CD8-positive, alpha-beta memory T cell (primary cell): ENCODE measurements at places on chromosomes 12 and 14.

DNA sequence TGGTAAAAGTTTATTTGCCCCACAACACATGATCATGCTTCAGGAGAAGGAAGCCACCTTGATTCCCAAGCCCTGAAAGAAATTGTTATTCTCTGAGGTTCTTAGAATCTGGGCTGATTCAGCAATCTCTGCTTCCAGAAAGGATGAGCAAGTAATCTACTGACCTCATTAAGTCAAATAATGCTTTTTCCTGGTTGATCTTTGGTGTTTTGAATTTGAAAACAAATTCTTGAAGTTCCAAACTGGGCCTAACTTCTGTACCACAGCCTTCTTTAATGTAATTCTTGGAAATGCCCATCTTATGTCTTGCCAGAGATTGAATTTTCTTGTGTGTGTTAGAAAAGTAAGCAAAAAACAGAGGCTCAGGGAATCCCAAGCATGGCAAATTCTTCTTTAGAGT lies 319.2 kb upstream of the DDHD1 start:
- no peak for DNase-seq

DNA sequence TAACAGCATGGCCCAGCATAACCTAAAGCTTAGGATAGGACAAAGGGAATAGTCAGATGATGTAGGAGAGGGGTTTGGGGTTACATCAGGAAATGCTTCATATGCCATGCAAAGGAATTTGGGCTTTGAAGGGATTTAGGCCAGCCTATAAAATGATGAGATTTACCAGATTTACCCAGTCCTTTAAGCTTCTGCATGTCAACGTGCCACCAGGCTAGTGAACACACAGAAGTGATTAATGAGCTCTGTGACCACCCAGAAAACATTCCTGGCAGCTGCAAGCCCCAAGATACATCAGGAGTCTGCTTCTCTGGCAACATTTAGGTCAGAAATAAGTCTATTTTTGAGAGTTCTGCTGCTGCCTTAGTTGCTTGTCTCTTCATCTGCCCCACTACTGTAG lies 118.3 kb downstream of the LRIG3 start:
- DNase-seq = no peak

DNA sequence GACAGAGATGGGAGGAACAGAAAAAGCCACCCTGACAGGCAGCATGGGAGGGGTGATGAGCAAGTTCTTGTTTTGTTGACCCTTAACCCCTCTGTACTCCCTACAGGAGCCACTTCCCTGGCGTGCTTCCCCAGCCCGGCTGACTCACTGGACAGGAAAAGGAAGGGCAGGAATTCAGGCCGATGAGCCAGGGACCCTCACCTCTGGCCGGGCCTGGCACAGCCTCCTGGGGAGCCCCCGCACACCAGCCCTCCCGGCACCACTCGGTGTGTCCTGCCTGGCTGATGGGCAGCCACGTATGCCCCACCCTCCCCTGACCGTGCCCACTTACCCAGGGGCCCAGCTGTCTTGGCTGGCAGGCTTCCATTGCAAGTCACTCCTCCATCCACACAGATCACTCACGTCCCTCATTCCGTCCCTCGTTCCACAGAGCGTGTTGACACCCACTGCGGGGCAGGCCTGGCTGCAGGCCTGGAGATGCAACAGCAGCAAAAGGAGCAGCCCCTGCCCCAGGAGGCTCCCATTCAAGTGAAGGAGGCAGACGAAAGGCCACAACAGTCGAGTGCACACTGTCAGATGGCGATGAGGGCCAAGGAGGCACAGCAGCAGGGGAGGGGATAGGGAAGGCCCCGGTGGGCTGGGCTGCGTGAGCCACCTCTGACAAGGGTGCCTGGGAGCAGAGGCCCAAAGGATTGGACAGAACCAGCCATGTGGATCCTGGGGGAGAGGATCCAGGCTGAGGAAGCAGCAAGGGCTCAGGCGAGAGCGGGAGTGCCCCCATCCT lies 19.7 kb upstream of the CD9 start:
- DNase-seq = no peak

- no peak for DNase-seq
Observed at GRCh38 chr12:24036438-24037216, 87.2 kb upstream of the SOX5 start.

GRCh38 chr14:80944861-80945617 lies 3.5 kb upstream of the CEP128 start:
- DNase-seq = no peak

- DNase-seq = no peak
Observed at GRCh38 chr14:44449680-44450079, 57.4 kb downstream of the FSCB start.

- no peak for DNase-seq
Observed at GRCh38 chr14:61379639-61380184, 58.3 kb downstream of the PRKCH start.

DNA sequence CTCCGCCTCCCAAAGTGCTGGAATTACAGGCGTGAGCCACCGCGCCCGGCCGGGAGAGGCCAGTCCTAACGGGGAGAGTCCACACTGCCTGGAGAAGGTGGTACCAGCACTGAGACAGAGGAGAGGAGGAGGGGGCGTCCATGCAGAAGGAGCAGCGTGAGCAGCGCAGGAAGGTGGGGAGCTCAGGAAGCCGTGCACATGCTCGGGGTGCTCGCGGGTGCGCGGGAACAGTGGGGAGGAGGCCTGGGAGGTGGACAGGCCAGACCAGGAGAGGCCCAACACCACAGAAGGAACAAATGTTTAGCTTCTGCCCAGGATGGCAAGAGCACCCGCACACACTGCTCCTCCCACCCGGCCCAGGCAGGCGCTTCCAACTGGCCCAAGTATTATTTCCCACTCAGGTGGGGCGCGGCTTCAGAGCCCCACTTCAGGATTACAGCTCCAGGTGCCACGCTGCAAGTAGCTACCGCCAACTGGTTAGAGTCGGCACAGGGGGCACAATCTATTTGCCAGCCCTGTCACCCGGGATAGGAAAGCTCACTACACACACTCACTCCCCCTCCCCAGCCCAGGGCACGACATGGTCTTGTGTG lies 80.8 kb upstream of the BCL11B start:
- DNase-seq = no peak

DNA sequence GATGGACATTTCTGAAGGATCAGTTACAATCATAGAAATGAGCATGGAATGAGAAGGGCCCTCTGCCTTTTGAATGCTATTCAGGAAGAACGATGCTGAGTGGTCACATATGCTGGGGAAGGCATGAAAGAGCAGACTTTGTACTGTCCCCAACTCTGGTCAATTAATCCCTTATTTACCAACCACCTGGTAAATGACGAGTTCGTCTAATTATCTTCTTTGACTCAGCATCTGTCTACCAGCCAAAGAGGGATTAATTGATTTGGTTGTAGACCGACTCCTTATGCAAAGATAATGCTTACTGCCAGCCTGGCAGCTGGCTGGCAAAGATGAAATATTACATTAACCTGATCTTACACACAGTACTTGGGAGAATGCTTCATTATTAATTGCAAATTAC lies 152.2 kb downstream of the CHST11 start:
- DNase-seq = no peak

DNA sequence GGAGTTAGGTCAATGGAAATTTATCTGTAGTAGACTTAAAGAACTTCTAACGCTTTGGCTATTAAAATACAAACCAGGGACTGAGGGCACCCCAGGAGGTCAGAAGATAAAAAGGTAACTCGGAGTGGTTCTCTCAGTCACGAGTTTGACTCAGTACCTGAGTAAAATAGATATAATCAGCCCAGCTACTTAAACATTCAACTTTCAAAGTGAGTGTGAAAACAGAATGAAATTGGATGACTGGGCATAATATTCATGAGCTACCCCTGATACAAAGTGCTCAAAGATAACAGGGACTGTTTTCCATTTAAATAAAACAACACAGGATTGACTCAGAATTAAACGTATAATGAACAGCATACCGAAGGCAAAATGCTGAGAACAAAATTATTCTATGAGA lies 75.0 kb downstream of the FOXN3 start:
- no peak for DNase-seq

DNA sequence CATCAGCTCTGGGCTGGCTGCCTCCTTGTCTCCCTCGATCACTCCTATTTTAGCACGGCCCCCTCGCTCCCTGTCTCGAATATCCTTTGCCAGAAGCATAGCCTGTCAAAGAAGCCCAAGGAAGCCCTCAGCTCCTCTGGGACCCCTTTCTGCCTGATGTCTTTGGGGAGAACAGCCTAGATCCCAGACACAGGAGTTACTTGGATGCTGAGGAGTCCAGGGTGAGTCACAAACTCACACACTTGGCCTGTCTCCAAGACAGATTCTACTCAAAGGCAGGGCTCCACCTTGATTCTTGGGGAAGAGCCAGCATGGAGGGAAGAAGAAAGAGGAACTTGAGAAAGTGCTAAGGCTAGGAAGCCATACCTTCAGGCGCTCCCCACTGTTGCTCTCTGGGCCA lies 8.1 kb downstream of the AVIL start:
- no peak for DNase-seq

DNA sequence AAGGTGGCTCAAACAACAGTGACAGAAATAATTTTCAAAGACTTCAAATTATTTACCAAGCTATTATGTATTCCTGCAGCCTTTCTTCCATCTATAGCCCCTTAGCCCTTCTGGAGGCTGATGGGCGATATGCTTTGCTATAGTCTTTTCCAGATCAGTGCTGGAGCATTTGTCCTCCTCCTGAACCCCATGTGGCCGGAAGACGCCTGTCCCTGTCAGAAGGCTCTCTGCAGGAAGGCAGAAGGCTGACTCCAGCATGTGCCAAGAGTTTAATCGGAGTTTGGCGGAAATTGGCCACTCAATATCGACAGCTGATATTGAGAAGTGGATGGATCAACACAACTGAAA lies 49.3 kb upstream of the MAX start:
- DNase-seq = no peak
